ENCODE measurements at places on chromosomes 3 and 15.

DNA sequence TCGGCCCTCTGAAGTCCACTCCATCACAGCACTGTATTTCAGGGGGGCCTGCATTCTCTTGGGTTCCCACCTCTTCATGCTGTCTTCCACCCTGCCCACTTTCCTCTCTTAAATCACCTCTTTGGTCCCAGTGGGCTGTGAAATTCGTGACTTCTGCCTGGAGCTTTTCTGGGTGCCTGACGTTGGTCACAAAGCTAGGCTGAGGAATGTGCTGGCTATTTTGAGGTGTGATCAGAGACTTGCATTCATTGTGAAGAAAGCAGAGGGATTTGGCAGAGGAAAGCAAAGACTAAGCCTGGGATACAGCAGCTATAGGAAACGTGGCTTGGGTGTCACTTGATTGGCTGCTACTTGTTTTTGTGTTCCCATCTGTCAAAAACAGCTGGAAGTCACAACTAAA is 202.5 kb downstream of the SATB1 start:
- no peak for DNase-seq

DNA sequence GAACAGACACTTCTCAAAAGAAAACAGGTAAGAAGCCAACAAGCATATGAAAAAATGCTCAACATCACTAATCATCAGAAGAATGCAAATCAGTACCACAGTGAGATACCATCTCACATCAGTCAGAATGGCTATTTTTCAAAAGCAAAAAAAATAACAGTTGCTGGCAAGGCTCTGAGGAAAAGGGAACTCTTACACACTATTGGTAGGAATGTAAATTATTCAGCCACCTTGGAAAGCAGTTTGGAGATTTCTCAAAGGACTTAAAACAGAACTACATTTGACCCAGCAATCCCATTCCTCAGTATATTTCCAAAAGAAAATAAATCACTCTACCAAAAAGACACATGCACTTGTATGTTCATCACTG is 95.6 kb downstream of the APBA2 start:
- no peak for DNase-seq

GRCh38 chr3:159852821-159853505 is 135.7 kb upstream of the IL12A start:
- no peak for DNase-seq

GRCh38 chr3:123459862-123460261 is 11.0 kb upstream of the ADCY5 start:
- DNase-seq: no peak

DNA sequence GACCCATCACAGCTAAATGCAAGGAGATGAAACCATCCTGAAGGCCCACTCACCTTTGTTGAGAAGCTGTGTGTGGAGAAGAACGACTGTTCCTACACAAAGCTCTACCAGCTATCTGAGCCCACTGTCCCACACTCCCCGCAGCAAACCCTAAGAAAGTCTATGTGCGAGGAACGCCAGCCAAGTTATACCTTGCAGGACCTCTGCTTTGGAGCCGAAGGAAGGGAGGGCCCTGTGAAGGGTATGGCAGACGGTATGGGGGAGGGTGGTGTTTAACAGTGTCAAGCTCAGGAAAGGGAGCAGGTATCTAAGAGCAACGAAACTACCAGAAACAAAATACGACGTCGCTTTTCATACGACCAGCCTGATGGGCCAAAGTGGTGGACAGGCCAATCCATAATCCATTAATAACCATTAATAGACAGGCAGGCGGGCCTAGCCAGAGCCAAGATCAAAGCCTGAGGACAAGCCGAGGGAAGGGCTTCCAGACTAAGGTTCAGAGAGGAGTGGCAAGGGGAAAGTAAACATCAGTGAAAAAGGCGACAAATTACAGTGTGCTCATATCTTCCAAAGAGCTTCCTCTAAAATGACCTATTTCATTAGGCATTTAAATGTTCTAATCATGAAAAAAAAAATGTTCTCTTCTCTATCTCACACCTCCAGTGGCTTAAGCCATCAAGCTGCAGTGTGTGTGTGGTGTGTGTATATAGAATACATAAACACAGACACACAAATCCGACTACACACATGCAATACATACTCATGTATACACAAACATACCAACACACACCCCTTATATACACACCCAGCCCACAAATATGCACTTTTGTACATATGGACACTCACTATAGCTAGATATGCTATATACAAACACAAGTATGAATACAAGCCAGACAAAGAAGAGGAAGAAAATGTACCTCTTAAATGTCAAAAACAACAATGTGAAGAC is 43.9 kb downstream of the PTPN23 start:
- no peak for DNase-seq

- DNase-seq: no peak
Measured at GRCh38 chr3:101816215-101817149, 32.8 kb upstream of the NFKBIZ start.

DNA sequence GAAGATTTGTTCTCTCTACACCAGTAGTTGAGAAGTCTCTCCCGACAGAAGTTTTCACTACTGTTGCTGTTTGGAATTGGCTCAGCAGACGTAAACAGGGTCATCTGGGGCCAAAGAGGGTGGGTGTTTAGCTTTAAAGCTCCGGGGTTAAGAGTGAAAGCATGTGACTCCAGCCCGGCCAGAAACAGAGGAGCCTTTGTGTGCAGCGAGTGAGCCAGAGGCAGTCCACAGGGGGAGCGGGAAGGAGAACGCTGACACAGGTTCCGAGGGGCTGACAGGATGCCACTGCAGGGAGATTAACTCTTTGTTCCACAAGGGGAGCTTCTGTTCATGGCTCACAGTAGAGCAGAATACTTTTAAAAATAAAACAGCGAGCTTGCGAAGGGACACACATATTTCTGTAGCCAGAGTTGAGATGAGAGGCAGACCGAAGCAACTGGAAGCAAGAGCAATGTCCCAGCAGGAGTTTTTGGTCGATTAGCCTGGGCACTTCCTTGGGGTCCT is 26.9 kb downstream of the BMF start:
- DNase-seq: no peak

DNA sequence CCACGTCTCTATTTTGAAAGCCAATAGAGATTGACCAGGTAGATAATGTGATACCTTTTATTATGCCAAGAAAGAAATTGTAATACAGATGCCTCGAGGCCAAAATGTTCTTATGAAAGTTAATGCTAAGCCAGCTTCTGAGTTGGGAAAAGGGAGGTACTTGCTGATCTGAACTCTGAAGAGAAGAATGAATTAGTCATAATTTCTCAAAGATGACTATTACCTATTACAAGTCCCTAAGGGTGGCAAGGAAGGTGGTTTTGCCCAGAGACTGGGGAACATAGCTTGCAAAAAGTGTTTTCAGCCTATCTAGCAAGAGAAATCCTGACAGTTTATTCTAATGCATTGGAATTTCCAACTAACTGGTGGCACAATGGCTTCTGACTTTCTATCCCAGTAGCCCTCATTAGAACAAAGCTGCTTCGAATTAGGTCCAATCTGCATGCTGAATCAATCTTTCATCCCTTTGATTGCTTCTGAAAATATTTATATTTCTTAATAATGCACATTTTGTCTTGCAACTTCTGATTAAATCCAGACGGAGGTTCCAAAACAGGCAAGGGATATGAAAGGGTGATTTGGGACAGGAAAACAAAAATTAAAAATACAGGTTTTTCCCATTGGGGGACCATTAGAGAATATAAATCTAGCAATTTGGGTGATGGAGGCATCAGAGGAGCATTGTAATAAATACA is 17.7 kb upstream of the NR2F2 start:
- no peak for DNase-seq

GRCh38 chr3:85433319-85433718 is 474.5 kb downstream of the CADM2 start:
- DNase-seq: no peak

DNA sequence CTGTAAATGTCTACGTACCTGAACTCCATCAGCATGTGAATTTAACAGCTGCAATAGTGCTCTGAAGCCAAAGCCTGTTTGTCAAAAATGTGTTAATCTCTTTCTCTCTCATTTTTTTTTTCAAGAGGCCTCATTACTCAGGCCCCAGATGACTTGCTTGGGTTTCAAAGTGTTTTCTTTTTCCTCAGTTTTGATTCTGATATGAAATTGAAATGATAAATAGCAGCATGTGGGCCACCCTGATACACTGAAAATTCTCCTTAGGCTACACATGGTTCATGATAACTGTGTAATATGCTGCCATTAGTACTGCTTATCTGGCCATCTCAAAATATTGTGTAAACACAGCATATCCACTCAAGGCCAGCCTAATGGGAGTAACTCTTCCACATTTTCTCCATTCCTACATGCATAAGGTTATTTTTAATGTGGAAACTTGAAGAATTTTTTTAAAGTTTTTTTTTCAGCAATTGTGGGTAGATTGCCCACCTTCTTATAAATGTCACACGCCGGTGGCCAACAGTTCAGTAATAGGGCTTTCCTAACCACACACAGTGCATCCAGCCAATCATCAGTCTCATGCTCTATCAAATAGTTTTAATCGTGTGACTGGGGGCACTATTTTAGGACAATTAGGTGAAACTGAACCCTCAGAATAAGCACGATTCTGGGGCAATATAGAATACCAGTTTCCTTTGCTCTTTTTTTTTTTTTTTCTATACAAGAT is 13.1 kb upstream of the DENND4A start:
- no peak for DNase-seq

- no peak for DNase-seq
Measured at GRCh38 chr15:26639966-26640365, 132.9 kb downstream of the GABRB3 start.

DNA sequence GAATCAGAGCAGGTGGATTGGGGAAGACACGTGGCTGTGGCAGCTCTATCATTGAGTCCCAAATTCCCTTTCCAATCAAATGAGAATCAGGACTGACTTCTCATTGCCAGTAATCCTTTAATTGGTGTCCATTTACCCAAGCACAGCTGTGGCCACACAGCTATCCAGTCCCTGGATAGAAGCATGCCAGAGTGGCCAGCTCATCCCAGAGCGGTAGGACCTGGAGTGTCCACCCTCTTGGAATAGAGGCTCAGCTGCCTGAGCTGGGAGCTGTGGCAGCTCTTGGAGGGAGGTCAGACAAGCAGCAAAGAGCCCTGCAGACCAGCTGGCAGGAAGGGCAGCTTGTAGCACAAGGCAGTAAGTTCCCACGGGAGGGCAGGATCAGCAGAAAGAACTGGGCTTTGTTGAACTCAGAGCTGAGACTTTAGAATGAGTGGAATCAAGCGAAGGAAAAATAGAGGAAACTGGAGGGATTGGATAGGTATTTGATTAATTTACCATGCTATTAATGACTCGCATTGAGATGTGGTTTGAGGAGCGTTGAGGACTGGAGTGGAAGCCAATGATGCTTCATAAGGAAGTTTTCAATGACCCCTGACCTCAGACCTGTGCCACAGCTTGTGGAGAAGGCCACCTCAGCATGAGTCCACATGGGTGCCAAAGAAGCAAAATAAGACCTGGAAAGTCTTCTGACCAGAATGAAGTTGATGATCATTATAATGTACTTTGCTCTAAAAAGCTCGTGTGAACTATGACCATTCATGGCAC is 6.9 kb upstream of the ALPK3 start:
- DNase-seq: no peak

DNA sequence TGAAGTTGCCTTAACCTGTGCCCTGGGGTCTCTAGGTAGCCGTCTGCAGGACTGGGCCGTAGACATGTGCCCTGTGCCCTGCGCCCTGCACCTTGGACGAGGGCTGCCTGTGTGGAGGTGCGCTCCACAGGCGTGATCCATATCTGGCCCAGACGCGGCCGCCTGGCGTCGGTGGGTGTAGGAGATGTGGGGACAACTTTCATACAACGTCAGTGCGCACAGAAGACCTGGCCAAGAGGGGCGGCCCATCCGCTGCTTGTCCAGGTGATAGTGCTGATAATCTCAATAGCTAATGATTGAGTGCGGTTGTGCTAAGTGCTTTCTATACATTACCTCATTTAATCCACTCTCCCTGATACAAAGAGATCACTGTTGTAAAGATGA is 665 bp upstream of the RASGRP1 start:
- no peak for DNase-seq

GRCh38 chr3:157070678-157070999 is 89.3 kb downstream of the CCNL1 start:
- no peak for DNase-seq

DNA sequence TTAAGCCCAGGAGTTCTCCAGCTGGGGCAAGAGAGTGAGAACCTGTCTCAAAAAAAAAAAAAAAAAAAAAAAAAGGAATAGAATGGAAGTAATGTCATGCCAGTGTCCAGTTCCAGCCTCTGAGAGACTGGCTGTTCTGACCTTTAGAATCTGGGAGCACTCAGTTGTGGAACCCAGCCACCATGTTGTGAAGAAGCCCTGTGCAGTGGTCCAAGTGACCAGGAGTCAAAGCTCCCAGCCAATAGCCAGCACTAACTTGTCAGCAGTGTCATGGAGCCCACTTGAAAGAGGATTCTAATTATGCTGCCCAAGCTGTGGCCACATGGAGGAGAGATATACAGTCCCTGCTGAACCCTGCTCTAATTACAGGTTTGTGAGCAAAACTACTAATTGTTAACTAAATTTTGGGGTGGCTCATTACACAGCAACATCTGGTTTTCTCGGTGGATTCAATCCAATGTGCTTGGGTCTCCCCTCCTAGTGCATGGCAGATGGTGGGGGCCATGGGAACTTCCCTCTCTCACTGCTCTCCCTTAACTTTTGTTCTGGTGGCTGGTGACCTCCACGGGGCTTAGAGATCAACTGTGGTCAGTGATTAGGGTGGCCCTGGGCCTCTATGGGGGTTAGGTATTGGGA is 55.5 kb downstream of the CLEC3B start:
- no peak for DNase-seq

Data from NCI-H2029 treated with DMSO at 0.1 percent for 48 hours (cell line).